Glomerular endothelial cell (primary cell): ENCODE measurements at places on chromosomes 7 and 10. TPM values are rescaled to one million over a fixed set of nuclear protein-coding genes. Genes with fewer than 3 reads are reported as not detected.

The ELN gene
- 0.35 and 1.8 TPM in 2 replicates for total RNA-seq

The ACBD7 gene
- 1.4 TPM in 1 of 2 replicates, not detected in the other for total RNA-seq

The GCC1 gene
- total RNA-seq, result 17.6 and 19.7 TPM in 2 replicates

The HOXA6 gene
- total RNA-seq, result 0.19 and 3.9 TPM in 2 replicates

The RRP12 gene
- 16.5 and 33.0 TPM in 2 replicates for total RNA-seq

The NRG3 gene
- total RNA-seq, result 6.6 and 8.9 TPM in 2 replicates

The IL2RA gene
- not detected in 2 replicates for total RNA-seq

The TMEM176B gene
- not detected in 2 replicates for total RNA-seq

The OR9A2 gene
- total RNA-seq, result 0.18 TPM in 1 of 2 replicates, not detected in the other

The IGFBP1 gene
- not detected in 2 replicates for total RNA-seq

The CRTAC1 gene
- 0.92 and 1.6 TPM in 2 replicates for total RNA-seq

The SFTPA1 gene
- total RNA-seq, result not detected in 2 replicates

The UPK3BL2 gene
- total RNA-seq, result 9.7 and 11.7 TPM in 2 replicates

The NUTM2B gene
- 0.34 and 0.99 TPM in 2 replicates for total RNA-seq

The SAMD9L gene
- 22.6 and 43.6 TPM in 2 replicates for total RNA-seq

The AGR2 gene
- not detected in 2 replicates for total RNA-seq

The STOX1 gene
- 0.10 TPM in 1 of 2 replicates, not detected in the other for total RNA-seq

The XRCC2 gene
- 1.9 and 4.6 TPM in 2 replicates for total RNA-seq

The COL1A2 gene
- 9.0 and 76.0 TPM in 2 replicates for total RNA-seq

The LRRC4 gene
- 0.10 and 1.3 TPM in 2 replicates for total RNA-seq

The TMEM229A gene
- total RNA-seq, result not detected in 2 replicates

The NPFFR1 gene
- not detected in 2 replicates for total RNA-seq

The CYP3A5 gene
- total RNA-seq, result 0.10 TPM in 1 of 2 replicates, not detected in the other

The GATAD1 gene
- 17.8 and 24.8 TPM in 2 replicates for total RNA-seq

The CYP2C18 gene
- total RNA-seq, result not detected in 2 replicates

The GRM3 gene
- not detected in 2 replicates for total RNA-seq

The GHRHR gene
- not detected in 2 replicates for total RNA-seq

The SSC4D gene
- total RNA-seq, result 1.4 and 2.0 TPM in 2 replicates

The HOXA3 gene
- total RNA-seq, result 5.5 and 6.1 TPM in 2 replicates

The LIPJ gene
- not detected in 2 replicates for total RNA-seq

The NXPH1 gene
- total RNA-seq, result not detected in 2 replicates

The ZNF804B gene
- not detected in 2 replicates for total RNA-seq

The OPN4 gene
- total RNA-seq, result not detected in 2 replicates

The PLEKHS1 gene
- total RNA-seq, result not detected in 2 replicates

The SFRP4 gene
- total RNA-seq, result 0.39 TPM in 1 of 2 replicates, not detected in the other

The AKR1C4 gene
- total RNA-seq, result not detected in 2 replicates

The GIMAP8 gene
- 16.7 and 26.0 TPM in 2 replicates for total RNA-seq

The GIMAP5 gene
- 27.1 and 28.6 TPM in 2 replicates for total RNA-seq

The ZC3HAV1L gene
- 28.7 and 50.2 TPM in 2 replicates for total RNA-seq

The TCAF2 gene
- 18.5 and 26.6 TPM in 2 replicates for total RNA-seq

The LIPN gene
- total RNA-seq, result not detected in 2 replicates

The HOXA5 gene
- 23.5 and 34.5 TPM in 2 replicates for total RNA-seq

The TDRD1 gene
- 0.06 TPM in 1 of 2 replicates, not detected in the other for total RNA-seq

The VWDE gene
- 0.35 TPM in 1 of 2 replicates, not detected in the other for total RNA-seq

The CDH23 gene
- not detected in 2 replicates for total RNA-seq

The GIMAP7 gene
- 13.5 and 34.5 TPM in 2 replicates for total RNA-seq
